ENCODE measurements at places on chromosomes 12 and 14.

- no peak for DNase-seq
Observed at GRCh38 chr12:42716491-42716891, 126.9 kb upstream of the PRICKLE1 start.

- DNase-seq: no peak
Observed at GRCh38 chr14:74875941-74876913, at the start of gene PROX2. Gene PROX2, minus strand, starts transcription at chr14:74876145. Its CDS starts 12,311 bp downstream, at chr14:74863834.

GRCh38 chr12:17139931-17140330 is 534.0 kb upstream of the LMO3 start:
- peak; percentile 58 for DNase-seq

DNA sequence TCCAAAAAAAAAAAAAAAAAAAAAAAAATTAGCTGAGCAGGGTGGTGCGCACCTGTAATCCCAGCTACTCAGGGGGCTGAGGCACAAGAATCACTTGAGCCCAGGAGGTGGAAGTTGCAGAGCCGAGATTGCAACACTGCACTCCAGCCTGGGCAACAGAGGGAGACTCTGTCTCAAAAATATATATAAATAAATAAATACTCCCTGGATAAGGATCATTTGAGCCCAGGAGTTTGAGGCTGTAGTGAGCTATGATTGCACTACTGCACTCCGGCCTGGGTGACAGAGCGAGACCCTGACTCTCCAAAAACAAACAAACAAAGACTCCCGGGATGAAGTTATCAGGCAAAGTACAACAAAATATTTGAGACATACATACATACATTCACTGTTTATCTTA is 3.3 kb upstream of the NAA25 start:
- DNase-seq: no peak

DNA sequence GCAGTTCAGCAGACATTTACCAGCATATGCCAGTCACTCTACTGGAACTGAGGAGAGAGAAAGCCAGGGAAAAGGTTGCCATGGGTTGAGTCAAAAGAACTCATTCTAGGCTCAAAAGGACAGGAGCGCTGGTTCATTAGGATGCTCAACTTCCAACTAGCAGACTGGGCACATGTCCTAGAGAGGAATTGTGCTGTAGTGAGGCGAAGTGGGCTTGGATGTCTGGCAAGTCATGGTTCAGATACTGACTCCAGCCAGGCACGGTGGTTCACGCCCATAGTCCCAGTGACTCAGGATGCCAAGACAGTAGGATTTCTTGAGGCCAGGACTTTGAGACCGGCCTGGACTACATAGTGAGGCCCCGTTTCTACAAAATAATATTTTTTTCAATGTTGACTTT is 281.5 kb downstream of the CACNA1C start:
- no peak for DNase-seq

- DNase-seq: no peak
Observed at GRCh38 chr12:131100031-131100674, 146.4 kb downstream of the ADGRD1 start.

DNA sequence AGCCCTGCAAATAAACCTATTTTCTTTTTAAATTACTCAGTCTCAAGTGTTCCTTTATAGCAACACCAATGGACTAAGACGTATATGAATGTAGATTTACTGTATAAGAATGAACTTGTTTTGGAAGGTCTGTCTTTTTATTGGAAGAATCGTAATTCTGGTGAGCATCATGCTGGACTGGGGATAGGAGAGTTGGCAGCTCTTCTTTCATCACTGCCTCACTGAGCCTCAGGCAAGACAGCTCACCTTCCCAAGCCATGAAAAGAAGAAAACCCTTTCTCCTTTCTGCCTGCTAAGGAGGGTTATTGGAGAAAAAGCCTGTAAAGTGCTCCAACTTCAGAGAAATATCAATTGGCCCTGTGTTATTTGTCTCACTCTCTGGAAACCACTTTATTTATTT is 9.1 kb upstream of the RNF34 start:
- DNase-seq: peak; percentile 70

- no peak for DNase-seq
Observed at GRCh38 chr14:61397615-61398014, 76.2 kb downstream of the PRKCH start.

- no peak for DNase-seq
Observed at GRCh38 chr14:50067723-50068495, 48.5 kb downstream of the VCPKMT start.

DNA sequence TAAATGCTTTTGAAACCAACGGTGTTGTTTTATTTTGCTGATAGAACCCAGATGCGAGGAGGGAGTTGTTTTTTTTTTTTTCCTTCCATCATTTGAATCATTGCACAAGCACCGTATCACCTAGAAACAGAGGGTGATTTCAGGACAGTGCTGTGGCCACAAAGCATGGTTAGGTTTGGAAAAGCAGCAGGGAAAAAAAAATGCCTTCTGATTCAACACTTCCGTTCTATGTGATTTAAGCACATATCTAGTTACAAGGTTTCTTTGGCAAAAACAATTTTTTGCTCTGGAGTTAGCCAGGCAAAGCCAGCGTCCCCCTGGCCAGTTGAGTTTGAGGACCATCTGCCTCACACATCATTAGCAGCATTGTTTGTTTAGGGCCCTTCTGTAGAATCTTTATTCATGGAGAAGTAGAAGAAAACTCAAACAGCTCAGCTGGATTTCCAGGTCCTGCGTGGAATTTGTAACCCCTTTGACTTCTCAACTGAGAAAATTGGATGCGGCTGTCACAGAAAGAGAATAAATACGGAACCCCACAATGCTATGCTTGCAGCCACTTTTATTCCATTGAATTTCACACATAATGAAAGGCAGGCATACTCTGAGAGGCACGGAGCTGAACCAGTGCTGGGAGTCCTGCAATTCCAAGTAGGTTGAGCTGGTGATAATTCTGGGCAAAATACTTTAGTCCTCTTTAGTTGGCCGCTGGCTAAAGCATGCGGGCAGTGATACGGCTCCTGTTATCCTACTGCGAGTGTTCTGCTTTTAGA is 17.0 kb upstream of the WNT5B start:
- DNase-seq: no peak

- DNase-seq: no peak
Observed at GRCh38 chr14:98714626-98715425, 557.2 kb downstream of the BCL11B start.

- no peak for DNase-seq
Observed at GRCh38 chr14:61179061-61179690, 102.0 kb downstream of the TMEM30B start.

GRCh38 chr12:54641554-54641953 is 6.6 kb downstream of the DCD start:
- DNase-seq: no peak

- no peak for DNase-seq
Observed at GRCh38 chr14:60662982-60663381, 13.7 kb upstream of the SIX1 start.

DNA sequence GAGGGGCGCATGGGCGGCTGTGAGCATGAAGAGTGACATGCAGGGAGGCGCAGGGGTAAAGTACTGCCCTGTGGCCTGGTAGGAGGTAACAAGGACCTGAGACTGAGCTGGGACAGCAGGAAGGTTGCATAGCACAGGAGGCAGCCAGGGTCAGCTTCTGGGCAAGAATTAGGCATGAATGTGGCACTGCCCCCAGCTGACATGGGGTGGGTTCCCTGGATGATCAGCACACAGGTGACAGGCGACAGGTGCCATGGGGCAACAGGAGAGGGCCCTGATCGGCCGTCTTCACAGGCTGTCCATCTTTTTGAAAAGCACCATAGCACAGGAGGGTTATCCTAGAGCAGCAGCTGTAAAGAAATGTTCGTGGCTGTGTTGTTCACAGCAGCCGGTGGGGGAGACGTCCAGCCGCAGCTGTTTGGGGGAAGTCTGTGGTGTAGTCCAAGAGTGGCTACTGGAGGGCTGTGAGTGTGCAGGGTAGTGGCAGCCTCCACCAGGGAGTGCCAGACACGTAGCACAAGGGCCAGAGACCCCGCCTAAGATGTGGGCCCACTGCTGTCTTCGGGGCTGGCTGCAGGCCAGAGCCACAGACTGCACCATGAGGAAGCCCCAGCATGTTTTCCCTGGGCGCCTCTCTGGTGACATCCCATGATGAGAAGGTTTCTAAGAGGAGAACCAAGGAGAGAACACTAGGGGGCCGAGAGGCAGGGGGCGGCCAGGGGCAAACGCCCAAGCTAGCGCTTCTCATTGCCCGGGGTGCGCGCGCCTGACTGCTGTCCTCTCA is 8.4 kb downstream of the CLBA1 start:
- DNase-seq: no peak

GRCh38 chr14:69895109-69895508 is 15.9 kb downstream of the SMOC1 start:
- no peak for DNase-seq

DNA sequence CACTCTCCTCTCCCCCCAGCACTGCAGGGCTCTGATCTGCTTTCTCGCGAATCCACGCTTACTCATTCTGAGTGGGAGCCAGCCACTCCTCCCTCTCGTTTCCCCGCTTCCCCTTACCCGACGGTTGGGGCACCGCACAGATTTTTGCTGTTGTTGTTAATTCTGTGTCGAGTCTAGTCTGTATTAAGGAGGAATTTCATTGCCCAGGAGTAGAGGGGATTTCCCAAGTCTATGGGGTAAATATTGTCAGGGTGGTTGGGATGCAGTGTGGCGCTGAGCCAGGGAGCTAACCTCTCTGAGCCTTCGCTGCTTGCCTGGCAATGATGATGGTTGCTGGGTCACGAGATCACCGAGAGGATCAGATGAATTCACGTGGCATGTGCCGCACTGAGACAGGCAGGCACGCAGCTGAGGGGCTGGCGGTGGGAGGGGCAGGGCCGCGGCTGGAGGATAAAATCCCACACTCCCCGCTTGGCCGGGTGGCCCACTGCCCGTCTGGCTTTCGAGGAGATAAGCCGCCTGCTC is 18.5 kb downstream of the NCOR2 start:
- DNase-seq: peak; percentile 90

DNA sequence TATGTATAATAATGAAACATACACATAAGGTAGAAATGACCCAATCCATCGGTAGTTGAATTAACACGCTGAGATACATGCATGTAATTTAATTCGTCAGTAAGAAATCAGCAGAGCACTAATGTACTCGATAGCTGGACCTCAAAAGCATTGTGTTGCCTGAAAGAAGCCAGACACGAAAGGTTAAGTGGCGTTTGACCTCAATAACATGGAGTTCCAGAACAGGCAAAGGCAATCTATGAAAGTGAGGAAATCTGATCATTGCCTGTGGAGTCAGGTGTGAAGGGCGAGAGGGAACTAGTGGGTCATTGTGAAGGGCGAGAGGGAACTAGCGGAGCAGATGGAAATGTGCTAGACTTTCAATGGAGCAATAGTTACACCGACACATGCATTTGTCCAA is 970.4 kb upstream of the TMEM132C start:
- DNase-seq: no peak

- no peak for DNase-seq
Observed at GRCh38 chr12:50061171-50061570, 3.8 kb downstream of the ASIC1 start.

GRCh38 chr12:85569261-85569660 is 266.9 kb downstream of the RASSF9 start:
- no peak for DNase-seq

GRCh38 chr14:68403191-68404145 is 389.4 kb downstream of the ZFP36L1 start:
- DNase-seq: no peak

GRCh38 chr12:1595026-1595561 is 713 bp upstream of the FBXL14 start:
- DNase-seq: peak; percentile 80

All from umbilical cord (tissue), 2 donors.